Endodermal cell (in vitro differentiated cells): ENCODE measurements at places on chromosomes 5 and 9. TPM values are rescaled to one million over a fixed set of nuclear protein-coding genes. Genes with fewer than 3 reads are reported as not detected.

Gene HSD17B3
- total RNA-seq: 0.40 and 0.41 TPM in 2 replicates

Gene CCDC192
- total RNA-seq: 1.2 to 1.3 TPM (median 1.2 TPM) in 3 replicates

Gene IL4
- total RNA-seq: not detected in 2 replicates

Gene TNC
- total RNA-seq: 67.5 to 73.3 TPM (median 71.5 TPM) in 3 replicates

DNA sequence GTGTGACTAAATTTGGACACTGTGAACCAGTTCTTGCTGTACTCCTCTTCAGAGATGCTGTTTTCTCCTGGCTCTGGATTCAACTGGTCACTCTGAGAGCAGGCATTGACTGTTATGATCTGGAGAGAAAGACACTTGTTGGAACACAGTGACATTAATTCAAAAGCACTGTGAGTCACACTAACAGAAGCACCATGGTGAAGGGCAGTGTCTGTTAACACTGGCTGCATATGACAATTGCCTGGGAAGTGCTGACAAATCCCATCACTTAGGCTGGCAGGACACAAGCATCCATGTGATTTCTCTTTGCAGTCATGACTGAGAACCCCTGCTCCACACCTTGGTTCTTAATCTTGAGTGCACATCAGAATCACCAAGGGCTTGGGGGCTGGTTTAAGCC is 132.4 kb downstream of the TRPM6 start:
- H3K27ac ChIP-seq: no peak overlapping the region
- H3K36me3 ChIP-seq: no peaks in the 10 kb centered on the region
- H3K4me1 ChIP-seq: no peaks in the 10 kb centered on the region
- DNase-seq: no peak

DNA sequence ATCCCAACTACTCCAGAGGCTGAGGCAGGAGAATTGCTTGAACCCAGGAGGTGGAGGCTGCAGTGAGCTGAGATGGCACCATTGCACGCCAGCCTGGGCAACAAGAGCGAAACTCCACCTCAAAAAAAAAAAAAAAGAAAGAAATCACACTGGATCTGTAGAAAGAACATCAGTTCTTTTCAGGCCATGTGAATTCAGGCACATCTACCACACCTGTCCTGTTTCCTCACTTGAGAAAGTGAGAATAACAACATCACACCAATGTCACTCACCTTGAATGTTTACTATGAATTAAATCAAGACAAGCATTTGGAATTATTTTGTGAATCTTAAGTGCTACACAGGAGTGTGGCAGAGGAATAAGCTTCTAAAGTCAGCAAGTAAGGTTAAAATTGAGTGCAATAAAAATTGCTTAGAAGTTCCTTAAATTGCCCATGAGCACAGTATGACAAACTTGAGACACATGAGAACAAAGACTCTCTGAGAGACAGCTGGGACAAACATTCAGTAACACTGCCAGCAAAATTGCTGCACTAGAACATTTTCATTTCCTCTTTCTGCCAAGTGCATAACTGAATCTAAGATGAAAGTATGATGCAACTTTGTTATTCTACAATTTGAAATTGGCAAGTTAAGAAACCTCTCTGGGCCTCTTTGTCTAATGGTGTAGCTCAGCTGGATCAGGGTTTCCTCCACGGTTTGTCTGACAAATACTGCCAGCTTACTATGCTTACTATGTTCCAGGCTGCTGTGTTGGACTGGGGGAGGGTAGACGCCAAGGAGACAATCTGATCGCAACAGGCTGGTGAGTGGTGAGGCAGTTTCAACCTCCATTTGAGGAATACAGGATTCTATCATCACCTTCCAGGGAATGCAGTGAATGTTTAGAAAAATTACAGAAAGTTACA is 1.9 kb upstream of the RIC1 start:
- DNase-seq: no peak
- H3K27me3 ChIP-seq: no peaks in the 10 kb centered on the region
- peak overlapping the region; percentile 58 for H3K27ac ChIP-seq
- no peaks in the 10 kb centered on the region for H3K4me1 ChIP-seq
- H3K36me3 ChIP-seq: no peaks in the 10 kb centered on the region

GRCh38 chr9:27599102-27599869 is 26.0 kb upstream of the C9orf72 start:
- H3K36me3 ChIP-seq: no peaks in the 10 kb centered on the region
- no peak overlapping the region for H3K27ac ChIP-seq
- H3K4me3 ChIP-seq: no peak overlapping the region
- no peaks in the 10 kb centered on the region for H3K4me1 ChIP-seq
- no peaks in the 10 kb centered on the region for H3K27me3 ChIP-seq

DNA sequence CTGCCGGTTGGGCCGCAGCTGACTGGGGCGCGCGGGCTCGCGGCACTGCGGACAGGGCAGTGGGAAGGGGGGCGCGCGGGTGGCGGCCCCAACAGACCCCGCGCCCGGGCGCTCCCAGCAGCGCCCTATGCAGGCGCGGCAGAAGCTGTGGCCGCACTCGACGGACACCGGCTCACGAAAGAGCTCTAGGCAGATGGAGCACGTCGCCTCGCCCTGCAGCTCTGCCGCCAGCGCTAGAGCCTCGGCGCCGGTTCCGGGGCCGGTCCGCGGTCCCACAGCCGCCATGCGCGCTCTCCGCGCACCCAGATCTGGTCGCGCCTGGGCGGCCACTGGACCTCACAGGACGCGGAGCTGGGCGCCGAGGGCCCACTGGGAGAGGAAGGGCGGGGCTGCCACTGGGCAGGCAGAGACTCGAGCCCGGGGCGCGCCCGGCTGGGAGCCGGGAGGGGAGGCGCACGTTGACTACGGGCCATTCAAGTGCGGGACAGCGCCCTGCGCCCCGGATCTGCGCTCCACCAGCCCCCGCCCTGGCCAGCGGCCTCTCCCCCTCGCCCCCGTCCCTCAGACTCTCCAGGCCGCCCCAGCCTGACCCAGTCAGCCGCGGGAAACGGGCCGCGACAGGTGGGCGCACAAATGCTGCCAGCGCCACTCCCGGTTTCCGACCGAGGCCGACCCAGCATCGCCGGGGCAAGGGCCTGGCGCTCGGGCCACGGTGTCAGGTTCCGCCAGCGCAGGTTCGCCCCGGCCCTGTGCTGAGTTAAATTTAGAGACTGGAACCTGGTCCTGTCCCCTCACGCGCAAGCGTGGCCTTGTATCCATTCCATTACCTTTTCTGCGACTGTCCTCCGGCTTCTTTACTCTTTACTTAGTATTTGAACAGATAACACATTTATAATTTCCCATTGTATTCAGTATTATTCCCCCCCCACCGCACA is at the start of gene TRIM7:
Gene TRIM7, minus strand, starts transcription at position 371 of the 935 bp plus-strand sequence. Its CDS starts 86 bp downstream, at position 285.
- peak; percentile 81 for DNase-seq
- H3K4me3 ChIP-seq: peak within 1 kb of the TSS; percentile 98
- H3K27me3 ChIP-seq: peaks cover 63% of the 10 kb centered on the region
- no peak within 1 kb of the TSS for H3K27ac ChIP-seq
- no peaks in the 10 kb centered on the region for H3K4me1 ChIP-seq

- no peak overlapping the region for H3K4me3 ChIP-seq
- no peaks in the 10 kb centered on the region for H3K27me3 ChIP-seq
- DNase-seq: no peak
- no peak overlapping the region for H3K27ac ChIP-seq
- H3K4me1 ChIP-seq: no peaks in the 10 kb centered on the region
- no peaks in the 10 kb centered on the region for H3K36me3 ChIP-seq
Observed at GRCh38 chr5:14954216-14954615, 82.6 kb upstream of the ANKH start.
